SK-N-SH (cell line): ENCODE measurements at places on chromosomes 2 and 18. TPM values are rescaled to one million over a fixed set of nuclear protein-coding genes. Genes with fewer than 3 reads are reported as not detected.
A peak's percentile ranks its signal among the peaks of the same experiment; 100 is the strongest.

- no peak for DNase-seq
Observed at GRCh38 chr2:167748536-167748935, 498.9 kb downstream of the STK39 start.

DNA sequence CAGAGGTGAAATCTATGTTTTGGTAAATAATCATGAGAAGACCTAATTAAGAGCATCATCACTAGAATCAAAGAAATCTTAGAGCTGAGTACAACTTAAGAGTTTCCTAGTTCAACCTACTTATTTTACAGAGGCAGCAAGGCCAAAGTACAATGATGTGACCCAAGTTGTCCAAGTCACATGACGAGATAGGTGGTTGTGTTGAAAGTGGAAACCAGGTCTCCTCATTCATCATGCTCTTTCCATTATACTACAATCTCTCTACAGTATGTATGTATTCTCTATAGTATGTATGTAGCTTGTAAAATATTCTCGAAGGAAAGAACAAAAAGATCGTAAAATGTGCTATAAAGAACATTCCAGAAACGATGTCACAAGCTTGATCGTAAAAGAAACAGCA is 895.0 kb upstream of the FSHR start:
- no peak for DNase-seq

DNA sequence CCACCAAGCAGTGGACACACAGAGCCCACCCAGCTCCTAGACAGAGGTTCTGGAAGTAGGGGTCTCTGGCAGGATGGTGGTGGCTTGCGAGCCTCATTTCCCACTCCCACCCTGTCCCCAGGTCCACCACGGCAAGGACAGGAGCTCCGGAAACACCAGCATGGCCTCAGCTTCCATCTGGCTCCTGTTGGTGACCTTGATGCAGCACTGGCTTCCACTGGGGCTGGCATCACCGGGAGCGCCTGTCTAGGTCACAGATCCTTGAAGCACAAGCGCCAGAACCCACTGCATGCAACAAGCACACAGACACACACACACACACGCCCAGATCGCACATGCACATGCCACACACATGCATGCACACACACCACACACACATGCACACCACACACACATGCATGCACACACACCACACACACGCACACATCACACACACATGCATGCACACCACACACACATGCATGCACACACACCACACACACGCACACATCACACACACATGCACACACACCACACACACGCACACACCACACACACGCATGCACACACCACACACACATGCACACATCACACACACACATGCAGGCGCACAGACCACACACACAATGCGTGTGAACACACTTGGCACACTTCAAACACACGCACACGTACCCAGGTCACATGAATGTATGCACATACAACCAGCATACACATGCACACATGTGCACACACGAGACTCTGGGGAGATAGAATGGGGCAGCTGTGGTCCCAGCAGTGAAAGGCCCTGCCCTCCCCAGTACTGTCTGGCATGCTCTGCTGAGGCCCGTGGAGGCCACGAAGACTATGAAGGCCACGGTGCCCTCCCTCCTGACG is 63.7 kb downstream of the TWIST2 start:
- no peak for DNase-seq

DNA sequence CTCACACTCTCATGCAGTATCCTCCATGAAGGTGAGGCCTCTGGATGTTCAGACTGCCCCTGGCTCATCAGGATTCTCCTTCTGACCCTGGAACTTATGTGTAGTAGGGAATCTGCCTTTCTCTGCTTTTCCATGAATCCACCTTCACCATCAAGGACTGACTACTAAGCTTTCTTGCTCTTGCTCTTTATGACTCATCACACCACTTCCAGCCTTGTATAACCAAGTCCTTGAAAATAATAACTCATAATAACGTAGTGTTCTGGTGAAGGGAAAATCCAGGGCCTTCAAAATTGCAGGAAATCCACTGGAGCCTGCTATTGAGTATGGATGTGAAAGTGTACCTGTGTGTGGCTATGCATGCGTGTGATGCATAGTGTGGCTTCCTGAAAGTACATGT is 11.3 kb upstream of the KCNS3 start:
- no peak for DNase-seq

DNA sequence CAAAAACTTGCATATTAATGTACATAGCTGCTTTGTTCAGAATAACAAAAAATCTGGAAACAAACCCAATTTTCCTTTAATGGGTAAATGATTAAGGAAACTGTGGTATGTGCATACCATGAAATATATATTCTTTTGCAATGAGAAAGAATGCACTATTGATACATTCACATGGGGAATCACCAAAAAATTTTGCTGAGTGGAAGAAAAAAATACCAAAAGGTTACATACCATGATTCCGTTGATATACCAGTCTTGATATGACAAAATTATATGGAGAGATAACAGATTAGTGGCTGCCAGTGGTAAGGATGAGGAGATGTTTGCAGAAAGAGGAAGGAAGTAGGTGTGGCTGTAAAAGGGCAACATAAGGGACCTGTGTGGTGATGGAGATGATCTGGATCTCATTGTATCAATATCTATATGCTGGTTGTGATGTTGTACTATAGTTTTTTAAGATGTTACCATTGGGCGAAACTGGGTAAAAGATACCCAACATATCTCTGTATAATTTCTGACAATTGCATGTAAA is 54.6 kb upstream of the BCL2L11 start:
- DNase-seq: no peak

DNA sequence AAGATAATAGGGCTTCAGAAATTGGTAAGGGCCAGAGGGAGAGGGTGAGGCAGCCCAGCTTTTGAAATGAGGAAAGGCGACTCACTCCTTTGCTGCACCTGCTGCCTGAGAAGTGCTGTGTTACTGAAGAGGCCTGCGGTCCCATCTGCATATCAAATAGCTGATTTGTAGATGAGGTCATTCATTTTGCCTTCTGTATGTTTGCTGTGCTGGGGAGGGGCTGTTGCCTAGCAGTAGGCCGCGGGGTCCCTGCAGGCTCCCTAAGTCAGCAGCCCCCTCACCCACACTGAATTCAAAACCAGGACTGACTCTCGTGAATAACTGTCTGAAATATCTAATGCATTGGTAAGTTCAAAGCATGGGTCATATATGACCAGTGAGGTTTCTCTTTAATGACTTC is 377.2 kb downstream of the SOX11 start:
- no peak for DNase-seq

GRCh38 chr2:204505946-204506345 is 39.3 kb upstream of the PARD3B start:
- no peak for DNase-seq

DNA sequence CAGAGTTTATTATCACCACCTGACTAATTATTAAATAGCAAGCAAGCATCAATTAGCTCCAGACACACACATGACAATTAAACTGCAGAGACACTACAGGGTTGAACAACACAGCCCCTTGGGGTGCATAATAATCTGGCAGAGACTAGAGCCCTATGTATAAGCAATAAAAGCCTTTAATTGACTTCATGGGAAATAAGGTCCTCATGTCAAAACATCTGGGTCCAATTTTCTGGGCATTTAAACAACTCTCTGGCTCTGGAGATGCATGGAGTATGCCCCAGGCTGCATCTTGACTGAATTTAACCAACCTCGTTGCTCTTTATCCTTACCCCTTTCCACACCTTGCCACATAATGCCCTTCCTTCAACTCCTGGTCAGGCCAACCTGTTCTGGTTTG is 270.7 kb upstream of the THUMPD2 start:
- DNase-seq: peak; percentile 63

GRCh38 chr2:16260041-16260830 is 319.9 kb downstream of the MYCN start:
- no peak for DNase-seq

- DNase-seq: no peak
Observed at GRCh38 chr2:28950941-28951630, 30.0 kb upstream of the TOGARAM2 start.

- DNase-seq: peak; percentile 61
Observed at GRCh38 chr2:202237787-202238233, 587 bp downstream of the SUMO1 start.

DNA sequence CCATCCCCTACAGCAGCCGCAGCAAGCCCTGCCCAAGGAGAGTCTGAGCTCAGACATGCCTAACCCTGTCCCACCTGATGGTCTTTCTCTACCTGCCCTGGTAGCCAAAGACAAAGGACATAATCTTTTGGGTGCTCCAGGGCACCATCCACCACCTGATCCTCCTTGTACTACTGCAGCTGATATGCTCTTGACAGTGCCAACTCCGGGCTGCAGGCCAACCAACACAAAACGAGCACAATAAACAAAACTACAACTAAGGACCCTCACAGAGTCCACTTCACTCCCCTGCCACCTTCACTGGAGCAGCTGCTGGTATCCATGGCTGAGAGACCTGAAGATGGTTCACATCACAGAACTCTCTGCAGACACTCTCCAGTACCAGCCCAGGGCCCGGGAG is 106.3 kb downstream of the GRB14 start:
- DNase-seq: no peak

DNA sequence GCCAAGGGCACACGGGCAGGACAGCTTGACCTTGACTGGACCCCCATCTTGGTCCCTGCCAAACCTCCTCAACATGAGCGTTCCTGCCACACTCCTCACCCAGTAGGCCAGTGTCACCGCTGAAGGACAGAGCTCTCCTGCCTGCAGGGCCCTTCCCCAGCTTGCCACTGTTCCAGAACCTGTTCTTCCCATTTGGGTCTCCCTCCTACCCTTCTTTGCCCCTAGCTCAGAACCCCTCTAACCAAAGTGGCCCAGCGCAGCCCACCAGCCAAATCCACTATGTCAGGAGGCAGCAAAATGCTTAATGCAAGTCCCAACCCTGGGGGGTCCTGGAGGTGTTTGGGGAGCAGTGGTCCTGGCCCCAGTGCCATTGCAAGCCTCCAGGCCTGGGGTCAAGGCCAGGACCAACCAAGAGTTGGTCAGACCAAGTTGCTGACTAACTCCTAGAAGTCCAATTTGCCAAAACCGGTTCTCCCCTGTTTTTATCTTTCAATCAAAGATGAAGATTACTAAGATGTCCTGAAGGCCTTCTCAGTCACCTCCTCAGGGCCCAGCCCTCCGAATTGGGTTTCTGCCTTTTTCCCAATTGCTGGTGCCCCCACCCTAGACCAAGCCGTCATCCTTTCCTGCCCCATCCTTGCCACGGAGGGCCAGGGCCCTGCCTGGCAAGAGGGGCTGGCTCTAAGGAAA is 4.5 kb upstream of the ASPRV1 start:
- DNase-seq: no peak

GRCh38 chr2:142742371-142743214 is 134.9 kb upstream of the KYNU start:
- DNase-seq: no peak

DNA sequence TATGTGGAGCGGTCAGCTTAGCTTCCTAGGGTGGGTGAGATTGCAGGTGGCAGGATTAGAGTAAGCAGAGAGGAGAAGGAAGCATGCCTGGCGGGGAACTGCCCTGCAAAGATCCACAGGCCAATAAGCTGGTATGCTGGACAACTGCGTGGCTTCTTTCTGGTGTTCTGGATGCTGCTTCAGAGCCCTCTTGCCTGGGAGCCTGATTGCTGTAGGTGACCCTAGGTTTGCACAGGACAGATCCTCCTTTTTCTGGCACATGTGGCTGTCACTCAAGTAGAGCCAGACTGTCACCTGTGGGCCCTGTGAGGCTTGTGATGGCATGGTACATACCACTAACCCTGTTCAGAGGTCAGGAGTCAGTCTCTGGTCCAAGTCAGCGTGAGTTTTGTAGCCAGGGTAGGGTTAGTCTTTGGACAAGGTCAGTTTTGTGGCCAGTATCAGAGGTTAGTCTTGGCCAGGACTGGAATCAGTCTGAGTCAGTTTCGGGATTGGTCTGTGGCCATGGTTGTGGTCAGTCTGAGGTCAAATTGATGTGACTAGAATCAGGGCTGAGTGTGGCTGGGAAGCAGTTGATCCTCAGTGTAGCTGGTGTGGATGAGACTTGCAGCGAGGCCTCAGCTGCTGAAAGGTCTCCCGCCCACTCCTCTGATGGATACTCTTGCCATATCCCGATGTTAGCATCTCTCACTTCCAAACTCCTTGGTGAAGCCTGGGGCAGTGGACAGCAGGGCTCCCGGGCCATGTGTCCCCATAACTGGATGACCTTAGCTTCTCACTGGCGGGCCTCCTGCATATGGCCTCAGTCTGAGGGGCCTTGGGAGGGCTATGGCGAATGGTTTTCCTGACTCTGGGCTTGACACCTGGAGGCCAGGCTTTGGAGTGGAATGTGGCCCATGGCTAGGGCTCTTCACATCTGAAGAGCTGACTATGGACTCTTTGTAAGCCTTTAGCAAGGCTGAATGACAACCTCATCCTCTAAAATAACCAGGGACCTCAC is 260.5 kb downstream of the DYSF start:
- no peak for DNase-seq

- no peak for DNase-seq
Observed at GRCh38 chr2:119385466-119385865, 18.7 kb downstream of the DBI start.

- peak; percentile 20 for DNase-seq
Observed at GRCh38 chr2:121565389-121566250, 34.9 kb downstream of the RNU4ATAC start.

DNA sequence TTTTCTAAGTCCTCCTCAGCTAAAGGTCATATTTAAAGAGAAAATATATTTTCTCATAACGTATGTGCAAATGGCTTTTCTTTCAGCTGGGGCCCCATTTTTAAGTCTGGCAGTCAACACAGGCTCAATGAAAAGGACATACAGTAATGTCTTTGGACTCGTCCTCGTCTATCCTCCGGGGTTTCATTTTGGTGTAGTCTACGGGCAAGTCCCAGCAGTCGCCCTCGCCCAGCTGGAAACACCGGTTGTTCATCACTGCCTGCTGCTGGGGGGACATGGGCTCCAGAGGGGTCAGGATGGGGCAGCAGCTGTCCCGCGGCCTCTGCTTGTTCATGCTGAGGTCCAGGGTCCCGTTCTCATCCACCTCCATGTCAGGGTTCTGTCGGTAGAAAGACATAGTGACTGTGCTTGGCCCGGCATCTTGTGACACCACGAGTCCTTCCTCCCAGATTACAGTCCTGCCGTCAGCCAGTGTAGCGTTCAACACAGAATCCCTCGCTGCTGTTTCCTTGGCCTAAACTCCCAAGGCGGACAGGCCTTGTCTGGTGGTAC is 144.9 kb upstream of the PXDN start:
- DNase-seq: no peak

DNA sequence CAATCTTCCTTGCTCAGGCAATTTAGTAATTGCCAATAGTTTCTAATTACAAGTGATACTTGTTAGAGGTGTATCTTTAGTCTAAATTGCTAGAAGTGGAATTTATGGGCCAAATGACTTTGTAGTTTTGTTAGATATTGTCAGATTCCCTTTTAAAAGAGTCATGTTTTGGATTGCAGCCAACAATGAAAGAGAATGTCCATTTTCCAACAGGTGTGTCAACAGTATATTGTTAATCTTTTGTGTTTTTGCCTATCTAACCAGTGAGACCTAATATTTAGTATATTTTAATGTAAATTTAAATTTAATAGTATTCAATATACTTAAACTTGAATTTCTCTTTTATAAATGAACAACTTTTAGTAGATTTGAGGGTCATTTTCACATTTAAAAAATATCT is 259.4 kb upstream of the ETAA1 start:
- DNase-seq: no peak

Gene G6PC2
- not detected in 2 replicates for polyA plus RNA-seq

Gene RAMP1
- polyA plus RNA-seq: 21.2 and 27.9 TPM in 2 replicates

Gene KLHL29
- polyA plus RNA-seq: 4.2 and 4.6 TPM in 2 replicates

Gene RESP18
- not detected in 2 replicates for polyA plus RNA-seq

Gene TMEM178A
- 0.60 and 0.84 TPM in 2 replicates for polyA plus RNA-seq

Gene BOLA3
- polyA plus RNA-seq: 64.4 and 90.1 TPM in 2 replicates

Gene VAMP8
- 0.72 and 1.3 TPM in 2 replicates for polyA plus RNA-seq

Gene PLGLB1
- 0.46 and 0.89 TPM in 2 replicates for polyA plus RNA-seq

Gene SERPINB13
- polyA plus RNA-seq: not detected in 2 replicates

Gene ACTG2
- polyA plus RNA-seq: 0.10 and 0.25 TPM in 2 replicates

Gene SCG2
- 373 and 509 TPM in 2 replicates for polyA plus RNA-seq

Gene MROH2A
- polyA plus RNA-seq: 0.02 TPM in 1 of 2 replicates, not detected in the other
